ENCODE measurements at places on chromosomes 7 and 10.

DNA sequence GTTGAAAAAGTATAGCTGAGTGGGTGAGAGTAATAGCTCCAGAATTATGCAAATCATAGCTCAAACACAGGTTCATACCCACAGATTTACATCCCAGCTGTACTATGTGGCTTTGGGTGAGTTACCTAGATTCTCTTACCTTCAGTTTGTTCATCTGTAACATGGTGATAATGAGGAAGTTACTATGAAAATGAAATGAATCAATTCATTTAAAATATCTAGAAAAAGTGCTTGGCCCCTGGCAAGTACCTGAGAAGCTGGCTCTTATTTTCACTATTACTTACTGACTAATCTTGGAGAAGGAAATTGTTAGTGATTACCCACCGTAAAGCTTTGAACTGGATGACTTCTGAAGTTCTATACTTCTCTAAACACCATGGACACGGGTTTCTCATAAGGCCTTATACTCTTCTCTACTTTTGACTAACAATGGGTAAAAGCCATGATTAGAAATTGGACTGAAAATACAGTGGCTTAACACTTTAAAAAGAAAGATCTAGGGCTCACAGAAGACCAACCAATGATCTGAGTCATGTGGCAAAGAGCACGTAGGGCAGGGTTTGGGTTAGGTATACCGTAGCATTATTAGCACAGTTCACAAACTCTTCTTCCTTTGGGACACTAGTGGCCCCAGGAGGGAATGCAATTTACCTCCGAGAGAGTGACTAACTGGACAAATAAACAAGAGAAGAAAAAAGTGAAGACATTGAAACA lies 149.2 kb downstream of the PLPP4 start:
- DNase-seq, result no peak

- DNase-seq, result no peak
These were observed 4.9 kb upstream of the INSIG1 start for GRCh38 chr7:155292680-155293226.

GRCh38 chr10:78547397-78547796 lies 513.7 kb downstream of the RPS24 start:
- DNase-seq, result no peak

- no peak for DNase-seq
These were observed 3.3 kb upstream of the NEUROG3 start for GRCh38 chr10:69576334-69577011.

GRCh38 chr7:152145853-152146466 lies 120.5 kb downstream of the GALNT11 start:
- DNase-seq, result peak; percentile 27

- DNase-seq, result no peak
These were observed 313.0 kb upstream of the GLI3 start for GRCh38 chr7:42549866-42550485.

DNA sequence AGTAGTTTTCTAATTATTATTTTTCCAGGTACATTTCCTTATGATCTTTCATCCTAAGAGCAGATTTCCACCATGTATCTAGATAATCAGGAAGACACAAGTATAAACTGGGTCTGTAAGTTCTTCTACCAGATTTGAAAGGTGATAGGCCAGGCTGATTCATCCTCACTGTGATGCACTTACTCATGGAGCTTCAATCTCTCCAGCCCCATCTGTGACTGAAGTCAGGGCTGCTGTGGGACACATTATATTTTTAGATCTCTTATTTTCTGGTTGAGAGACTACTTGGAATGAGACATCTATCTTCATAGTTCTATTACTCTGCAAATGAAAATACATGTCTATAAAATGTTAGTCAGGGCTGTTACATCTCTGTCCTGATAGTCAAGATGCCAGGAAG lies 85.5 kb upstream of the SLC25A13 start:
- DNase-seq, result no peak

All from stimulated activated CD4-positive, alpha-beta T cell treated with anti-CD3 and anti-CD28 coated beads, Interleukin-15, amount 100 ng/mL, for 24 hours (primary cell).